ENCODE measurements at places on chromosomes 1 and 21.

- no peak for DNase-seq
Observed at GRCh38 chr1:28518745-28519341, 13.0 kb downstream of the RCC1 start.

GRCh38 chr1:245915841-245916240 lies 591.2 kb downstream of the SMYD3 start:
- DNase-seq = no peak

- DNase-seq = peak; percentile 83
Observed at GRCh38 chr1:24418898-24419628, 3.5 kb downstream of the NIPAL3 start.

DNA sequence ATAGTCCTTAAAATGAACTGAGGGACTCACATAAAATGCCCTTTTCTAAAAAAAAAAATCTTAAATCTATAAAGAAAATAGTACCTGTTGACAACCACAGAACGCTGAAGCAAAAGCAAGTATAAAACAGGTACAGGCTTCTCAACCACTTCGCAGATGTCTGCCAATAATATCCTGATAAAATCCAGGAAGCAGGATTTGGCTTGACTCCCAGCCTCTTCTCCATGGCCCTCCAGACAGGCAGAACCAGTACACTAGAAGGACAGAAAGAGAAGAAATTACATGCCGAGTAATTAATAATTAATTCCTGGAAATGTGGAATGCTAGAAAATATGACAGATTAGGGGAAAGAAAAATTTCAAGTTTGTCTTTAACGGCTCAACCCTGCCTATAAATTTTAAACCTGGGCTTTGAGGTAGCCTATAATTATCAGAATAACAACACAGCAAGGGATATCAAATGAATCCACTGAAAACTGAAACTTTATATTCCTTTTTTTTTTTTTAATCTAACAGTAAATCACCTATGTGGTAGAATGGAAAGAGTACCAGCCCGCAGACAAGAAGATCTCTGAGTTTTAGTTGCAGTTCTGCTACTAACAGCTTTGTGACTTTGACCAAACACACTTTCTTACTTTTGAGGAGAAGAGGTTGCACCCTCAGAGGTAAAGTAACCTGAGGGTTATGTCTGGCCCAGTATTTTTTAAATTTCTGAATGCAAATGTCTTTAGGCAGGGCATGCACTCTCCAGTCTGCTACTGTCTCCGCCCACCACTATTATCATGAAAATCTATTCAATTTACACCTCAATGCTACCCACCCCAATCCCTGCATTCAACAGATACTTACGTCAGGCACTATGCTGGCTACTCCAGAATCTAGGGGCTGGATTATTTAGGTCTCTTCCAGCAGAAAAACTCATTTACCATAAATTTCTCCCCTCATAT lies 2.7 kb downstream of the KIAA0319L start:
- DNase-seq = peak; percentile 24

DNA sequence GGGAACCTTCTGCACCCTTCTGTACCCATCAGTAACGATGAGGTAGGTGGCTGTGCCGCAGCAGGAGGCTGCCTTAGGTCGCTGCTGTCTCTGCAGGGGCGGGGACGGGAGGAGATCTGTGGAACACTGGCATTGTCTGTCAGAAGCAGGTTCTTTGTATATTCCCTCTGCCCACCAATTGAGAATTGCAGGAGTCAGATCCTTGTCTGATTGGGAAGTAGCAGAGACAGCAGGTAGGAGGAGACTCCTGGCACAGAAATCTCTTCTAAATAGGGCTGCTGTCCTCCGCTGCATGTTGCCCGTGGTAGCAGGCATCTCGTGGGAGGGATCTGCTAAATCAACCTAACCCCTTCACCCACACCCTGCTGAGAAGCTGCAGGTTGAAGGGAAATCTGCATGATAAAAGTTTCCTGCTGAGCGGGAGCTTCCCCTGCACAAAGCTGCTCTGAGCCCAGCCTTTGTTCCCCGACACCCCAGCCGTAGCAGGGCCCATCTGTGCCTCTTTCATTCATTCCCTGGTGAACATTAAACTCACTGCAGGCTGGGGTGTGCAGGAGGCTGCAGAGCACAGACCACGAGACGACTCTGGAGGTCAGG lies 15.9 kb downstream of the SARS1 start:
- peak; percentile 73 for DNase-seq

DNA sequence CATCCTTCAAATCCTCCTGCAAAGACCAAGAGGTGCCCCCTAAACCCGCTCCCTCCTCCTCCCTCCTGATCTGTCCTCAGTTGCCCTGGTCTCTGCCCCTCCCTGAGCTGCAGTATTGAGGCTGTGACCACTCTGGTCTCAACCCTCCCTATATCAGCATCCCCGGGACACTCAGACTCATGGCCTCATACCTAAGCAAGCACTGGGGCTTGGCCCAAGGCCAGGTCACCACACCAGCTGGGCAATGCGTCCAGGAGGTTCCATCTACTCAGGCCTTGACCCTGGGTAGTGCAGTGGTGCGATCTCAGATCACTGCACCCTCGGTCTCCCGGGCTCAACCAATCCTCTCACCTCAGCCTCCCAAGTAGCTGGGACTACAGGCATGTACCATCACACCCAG lies 9.8 kb downstream of the KIF17 start:
- no peak for DNase-seq

DNA sequence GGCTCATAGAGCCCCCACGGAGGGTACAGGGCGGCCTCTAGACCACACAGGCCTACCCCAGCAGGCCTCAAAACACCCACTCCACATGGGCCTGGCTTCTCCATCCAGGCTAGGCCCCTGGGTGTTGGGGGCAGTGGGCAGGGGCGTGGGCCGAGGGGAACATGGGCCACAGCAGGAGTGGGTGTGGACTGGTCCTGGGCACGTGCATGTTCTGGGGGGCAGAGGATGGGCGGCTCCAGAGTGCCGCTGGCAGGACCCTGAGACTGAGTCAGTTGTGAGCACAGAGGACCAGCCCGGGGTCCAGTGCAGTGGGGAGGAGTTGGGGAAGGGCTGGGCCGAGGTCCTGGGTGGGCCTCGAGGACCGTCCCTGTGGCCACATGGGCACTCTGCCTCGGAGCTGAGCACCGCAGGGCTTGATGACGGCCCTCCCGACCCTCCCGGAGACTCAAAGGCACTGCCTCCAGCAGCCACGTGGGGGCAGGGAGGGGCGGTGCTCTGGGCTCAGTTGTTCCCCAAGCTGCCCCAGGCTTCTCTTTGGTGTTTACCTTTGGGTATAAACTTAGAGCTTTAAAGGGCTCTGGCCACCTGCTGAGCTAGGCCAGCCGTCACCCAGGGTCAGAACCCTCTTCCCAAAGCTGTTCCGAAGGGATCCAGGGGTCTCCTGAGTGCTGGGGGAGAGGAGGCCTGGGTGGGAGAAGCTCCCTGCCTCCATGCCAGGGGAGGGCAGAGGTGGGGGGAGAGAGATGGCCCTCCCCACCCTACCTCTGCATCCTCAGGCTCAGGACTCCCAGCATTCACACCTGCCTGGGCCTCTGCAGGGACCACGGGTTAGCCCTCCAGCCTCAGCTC lies 79.9 kb downstream of the MORN1 start:
- DNase-seq = no peak

DNA sequence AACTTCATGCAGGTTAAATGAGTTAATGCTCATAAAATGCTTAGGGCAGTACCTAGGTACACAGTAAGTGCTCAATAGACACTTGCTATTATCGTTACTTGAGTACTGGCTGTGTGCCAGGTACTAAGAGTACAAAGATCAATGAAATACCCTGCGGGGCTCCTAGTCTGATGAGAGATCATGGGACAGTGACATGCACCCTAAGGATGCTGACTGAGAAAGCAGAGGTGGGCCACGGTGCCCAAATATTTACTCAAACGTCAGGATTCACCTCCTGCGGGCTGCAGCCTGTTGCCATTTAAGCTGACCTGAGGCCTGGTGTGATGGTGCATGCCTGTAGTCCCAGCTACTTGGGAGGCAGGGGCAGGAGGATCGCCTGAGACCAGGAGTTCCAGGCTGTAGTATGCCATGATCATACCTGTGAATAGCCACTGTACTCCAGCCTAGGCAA lies 19.8 kb upstream of the LUZP1 start:
- DNase-seq = no peak

DNA sequence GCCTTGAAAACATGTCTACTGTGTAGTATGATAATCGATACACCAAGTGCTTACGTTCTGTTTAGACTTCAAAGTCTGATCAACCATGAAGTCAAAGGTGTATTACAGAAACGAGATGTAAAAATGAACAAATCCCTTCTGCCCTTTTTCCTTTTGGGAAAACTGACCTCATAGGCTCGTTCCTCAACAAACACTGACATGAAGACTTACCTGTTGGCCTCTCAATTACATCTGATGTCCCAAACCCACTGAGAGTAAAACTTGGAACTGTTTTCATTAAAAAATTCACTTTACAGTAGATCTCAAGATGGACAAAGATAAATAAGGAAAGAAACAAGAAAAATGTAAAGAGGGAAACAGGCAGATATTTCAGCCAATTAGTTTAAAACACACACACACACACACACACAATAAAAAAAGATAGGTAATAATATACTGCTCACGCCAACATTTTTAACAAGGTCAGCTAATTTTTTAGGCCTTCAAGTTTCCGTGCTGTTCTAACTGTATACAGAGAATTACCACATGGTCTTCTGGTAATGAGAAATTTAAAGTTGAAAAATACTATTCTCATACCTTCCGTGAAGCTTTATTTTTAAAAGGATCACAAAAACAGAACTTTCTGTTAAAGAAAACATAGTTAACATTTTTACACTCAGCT lies 2.1 kb downstream of the HMGN1 start:
- no peak for DNase-seq

GRCh38 chr1:240344918-240345317 lies 253.2 kb downstream of the FMN2 start:
- DNase-seq = no peak

DNA sequence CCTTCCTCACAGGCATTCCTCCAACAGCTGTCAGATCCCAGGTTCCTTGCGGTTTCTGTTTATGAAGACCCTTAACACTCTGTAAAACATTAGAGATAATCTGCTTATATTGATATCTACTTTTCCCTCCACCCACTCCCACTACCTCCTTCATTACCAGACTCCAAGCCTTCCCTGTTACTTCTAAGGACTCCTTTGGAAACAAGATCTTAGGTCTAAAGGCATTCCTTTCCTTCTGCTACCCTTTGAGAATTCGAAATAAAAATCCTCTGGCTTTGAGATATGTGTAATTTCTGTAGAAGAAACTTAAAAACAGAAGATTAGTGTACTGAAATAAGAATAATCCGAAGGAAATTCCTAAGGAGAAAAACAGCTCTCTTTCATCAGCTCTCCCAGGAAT lies 23.7 kb upstream of the LYPLAL1 start:
- DNase-seq = no peak

DNA sequence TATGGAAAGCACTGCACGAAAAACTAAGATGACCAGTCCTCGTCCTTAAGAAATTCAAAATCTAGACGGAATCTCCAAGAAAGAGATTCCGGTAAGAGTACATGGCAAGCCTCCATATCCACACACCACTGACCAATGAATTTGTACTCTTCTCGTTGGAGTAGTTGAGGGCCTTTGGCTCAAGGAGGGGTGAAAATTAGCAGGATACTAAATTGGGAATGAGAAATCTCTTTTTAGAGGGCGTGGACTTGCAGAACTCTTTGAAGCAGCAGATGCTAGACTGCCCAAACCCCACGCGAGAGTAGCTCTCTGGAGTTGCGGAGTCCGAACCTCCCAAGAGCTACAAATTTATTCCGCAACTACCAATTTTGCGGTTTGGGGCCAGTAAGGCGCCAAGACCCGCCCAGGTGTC lies 872 bp upstream of the PPP2R5A start:
- no peak for DNase-seq

DNA sequence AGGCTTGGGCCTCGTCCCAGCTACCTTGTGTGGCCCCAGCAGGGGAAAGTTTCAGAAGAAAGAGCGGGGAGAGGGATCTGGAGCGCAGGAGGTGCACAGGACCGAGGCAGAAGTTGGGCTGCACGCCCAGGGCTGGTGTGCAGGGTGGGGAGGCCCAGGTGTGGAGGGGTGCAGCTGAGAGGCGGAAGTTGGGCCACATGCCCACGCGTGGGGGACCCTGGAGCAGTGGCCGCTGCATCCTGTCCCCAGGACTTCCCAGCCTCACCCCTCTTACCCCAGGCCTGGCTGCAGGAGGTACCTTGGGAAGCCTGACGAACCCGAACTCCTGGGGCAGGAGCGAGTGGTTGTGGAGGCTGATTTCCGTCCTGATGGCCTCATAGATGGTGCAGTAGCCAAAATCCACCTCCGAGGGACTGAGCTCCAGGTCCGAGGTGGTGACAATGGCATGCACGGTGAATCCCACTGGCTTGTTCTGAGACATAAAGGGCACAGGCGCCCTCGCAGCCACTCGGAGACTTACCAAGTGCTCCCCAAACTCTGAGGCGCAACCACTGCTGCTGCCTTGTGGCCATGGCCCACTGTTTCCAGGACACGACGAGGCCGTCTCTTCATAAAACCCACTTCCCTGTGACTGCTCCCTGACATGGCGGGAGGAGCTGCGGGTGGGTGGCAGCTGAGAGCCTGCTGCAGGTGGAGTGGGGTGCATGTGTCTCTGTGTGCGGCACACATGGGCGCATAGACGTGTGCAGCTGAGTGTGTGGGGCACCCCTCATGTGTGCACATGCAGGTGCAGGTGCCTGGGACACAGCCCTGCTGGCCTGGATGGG lies 20.4 kb upstream of the TMEM52 start:
- no peak for DNase-seq

- no peak for DNase-seq
Observed at GRCh38 chr1:235299169-235299858, 28.7 kb downstream of the ARID4B start.

DNA sequence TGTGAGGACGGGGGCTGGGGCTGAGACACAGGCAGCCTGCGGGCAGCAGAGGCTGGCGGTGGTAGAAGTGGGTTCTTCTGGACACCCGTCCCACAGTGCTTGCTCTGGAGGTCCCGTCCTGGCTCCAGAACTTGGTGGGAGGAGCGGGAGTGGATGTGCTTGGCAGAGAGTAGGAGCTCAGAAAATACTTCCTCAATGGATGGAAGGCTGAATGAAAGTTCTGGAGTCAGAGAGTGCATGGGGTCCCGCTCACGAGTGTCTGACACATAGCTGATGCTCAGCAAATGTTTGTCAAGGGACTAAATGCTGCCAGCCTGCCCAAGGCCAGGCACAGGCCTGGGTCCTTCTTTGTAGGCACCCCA lies 13.4 kb upstream of the NES start:
- DNase-seq = no peak

DNA sequence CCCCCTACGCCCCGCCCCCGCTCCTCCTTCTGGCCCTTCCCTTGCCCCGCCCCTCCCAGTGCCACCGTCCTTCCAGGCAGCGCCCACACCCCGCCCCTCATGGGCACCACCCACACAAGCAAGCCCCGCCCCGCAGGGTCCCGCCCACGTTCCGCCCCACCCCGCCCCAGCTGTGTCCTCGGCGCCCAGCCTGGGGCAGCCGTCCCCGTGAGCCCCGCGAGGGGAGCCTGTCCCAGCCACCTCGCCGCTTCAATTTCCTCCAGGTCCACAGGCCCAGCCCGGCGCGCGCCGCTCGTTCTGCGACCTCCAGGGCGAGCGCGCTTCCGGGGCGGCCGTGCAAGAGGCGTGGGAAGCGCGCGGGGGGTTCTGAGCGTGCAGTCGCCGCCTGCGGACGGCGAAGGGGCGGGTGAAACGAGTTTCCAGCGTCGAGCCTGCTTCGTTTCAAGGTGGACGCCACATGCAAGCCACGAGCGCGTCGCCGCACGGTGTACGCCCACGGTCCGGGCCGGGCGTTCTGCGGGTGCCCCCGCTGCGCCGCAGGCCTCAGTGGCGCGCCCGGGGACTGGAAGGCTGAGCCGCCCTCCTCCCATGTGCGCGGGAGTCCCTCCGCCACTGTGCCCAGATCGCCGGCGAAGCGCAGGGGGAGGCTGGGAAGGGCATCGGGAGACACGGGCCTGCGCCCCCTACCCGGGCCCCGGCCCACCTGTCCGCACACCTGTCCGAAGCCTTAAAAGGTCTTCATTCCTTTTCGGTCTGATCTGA lies 10.8 kb upstream of the FAAP20 start:
- DNase-seq = no peak
